HT-29 (cell line): ENCODE measurements at places on chromosomes 12 and 14. TPM values are rescaled to one million over a fixed set of nuclear protein-coding genes. Genes with fewer than 3 reads are reported as not detected.

DNA sequence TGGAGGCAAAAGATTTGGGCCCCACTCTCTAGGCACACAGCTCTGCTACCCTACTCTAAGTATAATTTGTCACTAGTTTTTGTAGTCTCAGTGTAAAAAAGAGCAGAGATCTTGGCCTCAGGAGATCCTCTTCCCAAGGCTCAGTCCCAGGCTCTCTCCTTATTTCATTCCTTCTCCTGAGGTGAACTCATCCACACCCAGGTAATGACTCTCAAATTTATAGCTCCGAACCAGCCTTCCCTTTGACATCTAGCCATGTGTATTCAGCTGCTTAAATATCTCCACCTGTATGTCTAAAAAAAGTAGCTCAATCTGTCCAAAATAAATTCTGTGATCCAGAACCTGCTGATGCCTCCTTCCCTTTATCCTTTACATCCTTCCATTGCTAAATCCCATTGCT is 173.5 kb upstream of the HIF1A start:
- no peak for DNase-seq

DNA sequence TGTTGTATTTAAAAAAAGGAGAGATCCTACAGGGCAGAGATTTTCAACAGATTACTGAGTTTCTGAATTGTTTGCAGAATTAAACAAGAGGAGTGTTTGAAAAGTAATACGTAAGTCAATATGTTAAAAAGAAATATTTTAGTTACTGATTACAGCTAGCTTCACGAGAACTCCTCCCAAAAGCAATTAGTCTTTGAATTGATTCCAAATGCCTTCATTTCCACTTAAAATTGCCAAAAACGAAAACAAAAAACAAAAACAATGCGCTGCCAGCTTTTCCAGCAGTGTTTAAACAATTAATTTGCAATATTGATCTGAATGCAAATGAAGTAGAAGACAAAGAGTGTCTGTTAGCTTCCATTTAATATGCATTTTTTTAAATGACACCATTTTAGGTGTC is 310.0 kb downstream of the IPO8 start:
- DNase-seq: no peak

DNA sequence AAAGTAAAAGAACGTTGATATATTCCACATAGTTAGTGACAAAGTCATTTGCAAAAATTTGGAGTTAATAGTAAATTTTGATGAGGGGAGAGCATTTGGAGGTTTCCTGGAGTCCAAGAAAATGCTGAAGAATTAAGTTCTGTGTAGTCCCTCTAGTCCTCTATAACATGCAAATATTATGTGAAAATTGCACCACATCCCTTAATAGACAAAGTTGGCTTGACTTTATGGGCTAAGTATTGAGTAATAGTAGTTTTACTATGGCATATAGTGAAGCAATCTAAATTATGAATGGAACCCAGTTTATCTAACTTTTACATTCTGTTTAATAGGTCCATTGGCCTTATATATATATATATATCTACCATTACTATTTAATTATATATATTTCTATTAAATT is 66.4 kb upstream of the DCN start:
- no peak for DNase-seq

DNA sequence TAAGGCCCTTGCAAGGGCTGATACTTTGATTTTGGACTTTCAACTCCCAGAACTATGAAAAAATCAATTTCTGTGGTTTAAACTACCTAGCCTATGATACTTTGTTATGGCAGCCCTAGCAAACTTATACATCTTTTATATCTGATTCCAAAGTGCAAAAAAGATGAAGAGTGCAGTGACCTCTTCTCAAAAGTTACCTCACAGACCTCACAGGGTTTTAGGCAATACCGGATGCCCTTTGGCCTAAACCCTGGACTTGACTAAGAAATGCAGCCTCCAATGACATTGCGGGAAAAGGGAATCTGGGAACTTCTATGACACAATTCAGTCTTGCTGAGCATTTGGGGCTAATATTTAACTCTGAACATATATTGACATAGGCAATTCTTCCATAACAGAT is 63.3 kb downstream of the IGF1 start:
- no peak for DNase-seq

GRCh38 chr14:102184316-102185035 is 44.8 kb downstream of the WDR20 start:
- no peak for DNase-seq

DNA sequence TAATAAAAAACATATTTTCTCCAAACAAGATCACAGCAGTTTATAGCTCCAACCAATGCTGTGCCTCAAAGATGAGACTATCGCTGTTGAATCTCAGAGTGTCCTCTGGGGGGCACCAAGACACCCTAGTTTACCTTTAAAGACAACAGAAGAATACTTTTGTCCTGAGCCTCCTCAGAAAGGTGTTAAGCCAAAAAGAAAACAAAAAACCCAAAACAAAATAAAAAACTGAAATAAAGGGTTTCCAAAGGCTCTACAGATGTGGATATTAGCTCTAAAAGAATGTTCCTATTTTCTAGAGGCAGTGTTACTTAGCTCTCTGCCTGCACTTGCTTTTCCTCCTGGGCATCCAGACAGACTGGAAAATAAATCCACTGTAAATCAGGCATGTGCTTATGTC is 86.9 kb upstream of the TTC7B start:
- peak; percentile 71 for DNase-seq

- peak; percentile 45 for DNase-seq
These were observed 67.8 kb downstream of the HMGA2 start for GRCh38 chr12:65891987-65892481.

- no peak for DNase-seq
These were observed 27.3 kb downstream of the TSHR start for GRCh38 chr14:80982711-80983110.

The SLC17A8 gene
- not detected in 2 replicates for total RNA-seq

The DEGS2 gene
- 87.3 and 94.2 TPM in 2 replicates for total RNA-seq

The TAS2R13 gene
- 0.16 and 0.46 TPM in 2 replicates for total RNA-seq
